ENCODE measurements at places on chromosomes 4 and X. TPM values are rescaled to one million over a fixed set of nuclear protein-coding genes. Genes with fewer than 3 reads are reported as not detected.

DNA sequence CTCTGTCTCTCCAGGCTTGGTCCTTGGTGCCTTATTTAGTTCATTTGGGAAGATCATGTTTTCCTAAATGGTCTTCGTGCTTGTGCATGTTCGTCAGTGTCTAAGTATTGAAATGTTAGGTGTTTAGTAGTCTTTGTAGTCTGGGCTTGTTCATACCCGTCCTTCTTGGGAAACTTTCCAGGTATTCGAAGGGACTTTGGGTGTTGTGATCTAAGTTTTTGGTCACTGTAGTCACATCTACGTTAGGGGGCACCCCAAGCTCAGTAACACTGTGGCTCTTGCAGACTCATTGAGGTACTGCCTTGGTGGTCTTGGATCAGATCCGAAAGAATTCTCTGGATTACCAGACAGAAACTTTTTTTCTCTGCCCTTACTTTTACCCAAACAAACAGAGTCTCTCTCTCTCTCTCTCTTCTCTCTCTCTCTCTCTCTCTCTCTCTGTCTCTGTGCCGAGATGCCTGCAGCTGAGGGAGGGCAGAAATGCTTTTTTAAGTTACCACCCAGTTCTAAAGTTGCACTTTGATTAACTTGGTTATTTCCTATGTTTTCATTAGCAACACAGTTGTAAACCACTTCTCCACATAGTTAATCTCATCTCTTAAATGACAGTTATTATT is 67.6 kb upstream of the SLC7A3 start:
- DNase-seq = peak; percentile 20

DNA sequence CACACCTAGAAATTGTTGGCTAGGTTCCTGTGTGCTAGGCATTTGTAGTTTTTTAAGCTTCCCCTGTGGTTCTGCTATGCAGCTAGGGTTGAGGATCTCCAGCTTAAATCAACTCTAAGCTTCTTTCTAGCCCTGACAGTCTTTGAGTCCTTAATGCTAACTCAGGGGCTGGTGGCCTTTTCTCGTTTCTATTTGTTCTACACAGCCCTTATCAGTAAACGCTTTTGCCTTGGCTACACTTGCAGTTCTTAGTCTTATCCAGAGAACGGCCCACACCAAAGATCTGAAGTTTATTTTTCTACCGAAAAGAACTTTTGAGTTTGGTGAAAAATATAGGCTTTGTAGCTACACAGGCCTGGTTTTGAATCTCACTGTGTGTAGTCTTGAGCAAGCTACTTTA is 212.0 kb downstream of the DHX15 start:
- no peak for DNase-seq

DNA sequence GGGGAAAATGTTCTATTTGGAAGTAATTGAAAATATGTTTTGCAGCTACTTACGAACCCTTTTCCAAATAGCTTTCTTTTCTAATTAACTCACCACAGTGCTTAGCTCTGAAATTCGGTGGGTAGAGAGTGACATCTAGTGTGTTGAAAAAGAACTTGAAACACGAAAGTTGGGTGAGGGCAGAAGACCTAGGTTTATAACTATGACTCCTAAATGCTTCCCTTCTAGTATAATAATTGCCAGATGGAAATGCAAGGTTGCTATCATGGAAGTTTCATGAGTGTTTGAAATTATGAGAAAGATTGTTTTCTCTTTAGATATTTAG is 77.3 kb upstream of the NOCT start:
- DNase-seq = peak; percentile 26

- peak; percentile 35 for DNase-seq
Observed at GRCh38 chr4:122827879-122828601, 1.4 kb downstream of the FGF2 start.

DNA sequence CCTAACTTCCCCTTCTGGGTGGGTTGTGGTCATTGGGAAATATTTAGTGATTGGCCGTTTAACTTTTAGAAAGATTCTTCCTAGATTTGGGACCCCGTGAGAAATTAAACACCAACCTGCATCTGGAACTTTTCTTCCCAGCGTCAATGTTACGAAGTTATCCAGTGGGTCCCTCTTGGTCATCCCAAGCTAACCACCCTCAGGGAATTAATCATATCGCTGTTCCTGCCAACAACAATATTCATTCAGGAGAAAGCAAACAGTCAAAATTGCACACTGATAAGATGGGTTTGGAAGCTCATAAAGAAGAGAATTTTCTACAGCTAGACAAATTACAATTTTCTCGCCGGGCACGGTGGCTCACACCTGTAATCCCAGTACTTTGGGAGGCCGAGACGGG is 121.2 kb upstream of the STX18 start:
- DNase-seq = no peak

- no peak for DNase-seq
Observed at GRCh38 chr4:109406337-109406931, 27.2 kb upstream of the SEC24B start.

GRCh38 chr4:144565527-144566195 is 80.3 kb upstream of the HHIP start:
- DNase-seq = no peak

DNA sequence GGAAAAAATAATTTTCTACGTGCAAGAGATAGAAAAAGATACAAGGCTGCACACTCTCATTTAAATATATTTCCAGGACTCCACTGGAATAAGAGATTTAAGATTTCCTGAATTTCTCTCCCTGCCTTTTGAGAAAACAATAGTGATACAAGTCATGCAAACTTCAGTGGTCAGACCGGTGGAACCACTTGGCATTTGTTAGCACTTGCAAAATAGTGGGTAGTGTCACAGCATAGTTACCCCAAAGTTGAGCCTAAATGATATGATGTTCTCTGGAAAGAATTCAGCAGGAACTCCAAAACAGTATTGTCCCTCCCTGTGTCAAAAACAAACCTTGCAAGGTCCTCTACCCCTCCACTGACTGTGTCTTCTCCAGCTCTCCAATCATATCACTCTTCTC is 102.3 kb downstream of the ANKRD50 start:
- DNase-seq = no peak

ARHGAP6 gene
- polyA plus RNA-seq = 16.8 TPM

DNA sequence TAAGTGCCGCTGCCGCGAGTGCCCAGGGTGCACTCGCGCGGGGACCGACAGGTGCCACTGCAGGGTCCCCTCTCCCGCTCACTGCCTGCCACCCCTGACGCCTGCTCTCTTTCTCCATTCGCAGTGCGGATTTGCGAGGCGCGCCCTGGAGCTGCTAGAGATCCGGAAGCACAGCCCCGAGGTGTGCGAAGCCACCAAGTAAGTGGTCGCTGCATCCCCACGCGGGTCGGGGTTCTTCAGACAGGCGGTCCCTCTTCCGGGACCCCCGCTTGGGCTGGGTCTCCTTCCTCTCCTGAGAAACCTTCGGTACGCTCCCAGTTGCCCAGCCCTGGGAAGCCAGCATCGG is 547 bp downstream of the GUCY1A1 start:
- DNase-seq = no peak

GABRE gene
- 9.6 TPM for polyA plus RNA-seq

DNA sequence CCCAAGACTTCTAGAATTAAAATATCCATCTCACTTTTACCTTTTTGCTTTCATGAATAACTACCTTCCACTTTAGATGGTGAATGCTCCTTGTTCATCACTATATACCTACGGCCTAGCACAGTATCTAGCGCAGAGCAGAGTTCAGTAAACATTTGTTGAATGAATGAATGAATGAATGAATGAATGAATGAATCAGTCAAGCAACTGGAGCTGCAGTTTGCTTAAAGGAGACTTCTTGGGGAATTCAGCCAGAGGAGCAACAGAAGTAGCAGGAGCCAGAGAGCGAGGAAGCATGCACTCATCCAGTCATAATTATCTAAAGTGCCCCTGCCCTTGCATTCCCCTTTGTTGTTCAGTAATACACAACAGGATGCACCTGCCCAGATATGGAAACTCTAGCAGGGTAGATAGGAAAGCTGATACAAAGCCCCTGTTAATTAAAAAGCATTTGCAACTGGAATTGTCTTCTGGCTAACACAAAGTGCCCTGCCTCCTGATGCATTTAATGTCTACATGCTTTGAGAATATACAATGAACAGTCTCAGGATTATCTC is 103.0 kb upstream of the MBNL3 start:
- DNase-seq = no peak

RRAGB gene
- polyA plus RNA-seq = 43.0 TPM

GRCh38 chr4:158259955-158260575 is 49.8 kb downstream of the TMEM144 start:
- no peak for DNase-seq

DNA sequence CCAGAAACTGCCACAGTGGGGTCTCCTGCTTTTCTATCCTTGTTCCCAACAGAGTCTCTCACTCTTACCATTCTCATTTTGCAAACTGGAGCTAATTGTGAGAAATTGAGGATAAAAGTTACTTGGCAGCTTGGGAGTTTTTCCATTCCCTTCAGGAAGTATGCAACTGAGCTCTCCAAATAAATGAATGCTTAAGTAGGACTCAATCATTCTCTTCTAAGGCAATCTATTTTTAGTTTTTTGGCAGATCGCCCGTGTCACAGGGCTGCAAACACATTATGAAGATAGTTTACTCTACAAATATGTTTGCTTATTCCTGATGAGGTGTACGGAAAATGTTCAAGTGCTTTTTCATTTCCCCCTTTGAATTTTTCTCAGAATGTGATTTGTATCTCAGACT is 5.3 kb downstream of the ASB11 start:
- no peak for DNase-seq

- DNase-seq = no peak
Observed at GRCh38 chr4:152294765-152295164, 241.1 kb downstream of the FBXW7 start.

DNA sequence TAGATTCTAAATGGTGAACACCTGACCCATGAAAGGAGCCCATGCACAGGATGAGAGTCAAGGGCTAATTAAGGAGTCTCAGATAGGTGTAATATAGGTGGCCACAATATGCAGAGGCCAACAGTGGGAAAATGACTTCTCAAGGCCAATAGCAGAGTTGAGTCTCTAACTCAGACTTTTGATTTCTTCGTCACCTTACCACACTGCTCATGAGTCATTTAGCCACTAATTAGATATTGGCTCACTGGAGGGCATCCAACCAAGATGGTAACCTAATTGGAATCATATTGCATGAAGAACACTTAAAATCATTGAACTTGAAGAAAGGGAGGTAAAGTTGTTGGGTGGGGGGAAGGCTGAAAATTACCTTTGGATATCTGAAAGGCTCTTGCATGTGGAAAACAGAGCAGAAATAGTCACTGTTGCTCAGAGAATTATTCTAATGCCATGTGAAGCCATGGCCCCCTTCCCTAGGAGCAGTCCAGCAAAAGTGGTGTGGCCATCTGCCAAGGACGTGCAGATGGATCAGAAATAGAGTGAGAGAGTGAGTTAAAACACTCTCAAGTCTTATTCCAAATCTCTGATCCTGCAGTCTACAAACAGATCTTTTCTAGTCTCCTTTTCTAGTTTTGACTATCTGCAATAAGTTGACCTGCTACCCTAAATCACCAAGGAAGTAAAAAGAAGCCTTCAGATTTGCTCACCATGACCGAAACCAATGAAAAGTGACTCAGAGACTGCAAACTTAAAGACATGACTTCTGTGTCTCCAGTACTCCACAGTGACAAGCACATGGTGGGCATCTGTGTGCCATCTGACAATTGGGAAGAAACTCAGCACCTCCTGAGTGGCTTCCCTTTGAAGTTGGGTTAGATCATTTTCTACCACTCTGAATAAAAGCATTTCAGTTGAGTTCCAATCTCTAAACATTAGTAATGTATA is 93.9 kb upstream of the C1QTNF7 start:
- no peak for DNase-seq

- no peak for DNase-seq
Observed at GRCh38 chr4:6542951-6543350, 32.0 kb upstream of the MAN2B2 start.

DNA sequence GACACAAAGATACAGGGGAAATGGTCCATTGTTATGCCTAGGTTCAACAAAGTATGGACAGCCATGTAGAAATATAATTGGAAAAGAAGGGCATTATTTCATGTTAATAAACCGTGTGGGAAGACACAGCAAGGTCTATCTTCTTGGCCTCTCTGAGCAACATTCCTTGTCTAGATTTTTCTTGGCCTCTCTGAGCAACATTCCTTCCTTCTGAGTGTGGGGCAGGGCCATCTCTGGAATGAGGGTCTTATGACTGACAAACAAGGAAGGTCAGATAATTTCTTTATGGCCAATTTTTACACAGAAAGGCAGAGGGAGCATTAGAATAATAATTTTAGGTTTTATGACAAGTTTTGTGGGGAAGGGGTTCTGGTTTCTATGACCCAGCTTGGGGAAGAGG is 24.3 kb upstream of the MAOA start:
- DNase-seq = no peak

DNA sequence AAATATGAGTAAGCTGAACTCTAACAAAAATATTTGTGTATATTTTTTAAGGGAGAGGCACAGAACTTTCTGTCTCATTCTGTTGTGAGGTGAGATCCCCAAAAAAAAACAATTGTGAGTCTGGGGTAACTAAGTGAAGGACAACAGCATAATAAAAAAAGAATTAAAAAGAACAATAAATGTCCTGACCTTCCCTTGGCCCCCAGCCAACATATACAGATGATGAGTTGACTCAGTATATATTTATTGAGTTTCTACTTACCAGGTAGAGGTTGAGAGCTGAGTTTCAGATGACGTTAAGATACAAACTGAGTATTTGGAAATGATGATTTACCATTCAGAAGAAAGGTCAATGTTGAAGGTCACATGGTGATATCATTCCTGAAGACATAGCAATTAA is 239.5 kb downstream of the KCNIP4 start:
- no peak for DNase-seq

ADH1A gene
- polyA plus RNA-seq = 0.79 TPM

DNA sequence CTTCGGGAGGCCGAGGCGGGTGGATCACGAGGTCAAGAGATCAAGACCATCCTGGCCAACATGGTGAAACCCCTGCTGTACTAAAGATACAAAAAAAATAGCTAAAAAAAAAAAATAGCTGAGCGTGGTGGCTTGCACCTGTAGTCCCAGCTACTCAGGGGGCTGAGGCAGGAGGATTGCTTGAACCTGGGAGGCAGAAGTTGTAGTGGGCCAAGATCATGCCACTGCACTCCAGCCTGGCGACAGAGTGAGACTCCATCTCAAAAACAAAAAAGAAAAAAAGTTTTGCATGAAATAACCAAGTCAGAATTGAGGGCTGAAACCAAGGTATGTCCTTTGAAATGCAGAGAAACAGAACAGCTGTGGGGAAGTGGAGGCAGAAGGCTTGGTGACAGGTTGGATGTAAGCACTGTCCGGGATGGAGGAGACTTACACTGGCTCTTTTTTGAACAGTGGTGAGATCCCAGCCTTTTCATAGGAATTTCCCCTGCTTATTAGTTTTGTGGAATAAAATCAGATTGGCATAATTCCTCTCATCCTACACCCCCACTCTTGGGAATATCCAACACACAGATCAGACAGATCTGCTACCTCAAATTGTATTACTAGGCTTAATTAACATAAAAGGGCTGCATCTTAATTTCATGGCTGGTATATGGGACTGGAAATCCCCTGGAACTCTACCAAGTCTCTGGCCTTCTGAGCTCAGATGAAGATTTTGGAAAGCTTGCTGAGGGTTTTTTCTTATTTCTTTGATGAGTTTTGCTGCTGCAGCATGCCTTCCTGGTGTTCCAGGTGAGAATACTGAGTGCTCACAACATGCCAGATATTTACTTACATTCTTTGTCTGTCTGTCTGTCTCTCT is 18.8 kb upstream of the C4orf36 start:
- no peak for DNase-seq

CFAP47 gene
- polyA plus RNA-seq = 0.76 TPM

ALB gene
- 921 TPM for polyA plus RNA-seq

All from left renal pelvis (tissue), 4 donors.